CD4-positive, alpha-beta T cell (primary cell): ENCODE measurements at places on chromosomes 5 and 9.

DNA sequence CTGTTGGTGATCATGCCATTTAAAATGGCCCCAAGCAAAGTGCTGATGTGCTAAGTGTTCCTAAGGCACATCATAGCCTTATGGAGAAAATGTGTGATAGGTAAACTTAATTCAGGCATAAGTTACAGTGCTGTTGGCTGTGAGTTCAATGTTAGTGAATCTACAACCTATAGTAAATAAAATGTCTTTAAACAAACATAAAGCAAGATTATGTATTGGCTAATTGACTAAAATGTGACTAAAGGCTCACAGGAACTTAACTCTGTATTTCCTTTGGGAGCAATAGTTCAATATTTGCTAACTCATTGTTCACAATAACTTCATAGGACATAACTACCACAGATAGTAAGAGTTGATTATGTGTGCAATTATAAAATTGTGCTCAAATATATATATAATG, 49.4 kb upstream of the LRRC19 start:
- DNase-seq, result no peak

DNA sequence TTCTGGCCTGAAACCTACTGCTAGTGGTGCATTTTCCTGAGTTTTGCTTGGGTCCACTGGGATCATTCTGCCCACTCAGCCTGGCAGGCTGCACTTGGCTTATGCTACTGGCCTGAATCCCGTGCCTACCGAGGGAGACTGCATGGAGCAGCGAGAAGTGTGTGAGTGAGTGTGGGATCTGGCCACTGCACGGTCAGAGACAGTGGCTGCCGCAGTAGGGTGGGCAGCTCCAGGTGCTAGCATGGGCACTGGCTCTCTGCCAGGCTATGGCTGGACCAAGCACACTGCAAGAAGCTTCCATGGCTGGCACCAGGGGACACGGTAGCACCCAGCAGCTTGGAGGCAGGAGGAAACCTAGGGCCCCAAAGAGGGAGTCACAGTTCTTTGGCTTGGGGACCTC, 1058.7 kb upstream of the ACO1 start:
- no peak for DNase-seq

- no peak for DNase-seq
Measured at GRCh38 chr5:156597276-156597675, 252.8 kb upstream of the PPP1R2B start.

- DNase-seq, result no peak
Measured at GRCh38 chr5:156587012-156587411, 260.0 kb downstream of the SGCD start.

- no peak for DNase-seq
Measured at GRCh38 chr9:108103046-108103693, 613.6 kb upstream of the KLF4 start.

DNA sequence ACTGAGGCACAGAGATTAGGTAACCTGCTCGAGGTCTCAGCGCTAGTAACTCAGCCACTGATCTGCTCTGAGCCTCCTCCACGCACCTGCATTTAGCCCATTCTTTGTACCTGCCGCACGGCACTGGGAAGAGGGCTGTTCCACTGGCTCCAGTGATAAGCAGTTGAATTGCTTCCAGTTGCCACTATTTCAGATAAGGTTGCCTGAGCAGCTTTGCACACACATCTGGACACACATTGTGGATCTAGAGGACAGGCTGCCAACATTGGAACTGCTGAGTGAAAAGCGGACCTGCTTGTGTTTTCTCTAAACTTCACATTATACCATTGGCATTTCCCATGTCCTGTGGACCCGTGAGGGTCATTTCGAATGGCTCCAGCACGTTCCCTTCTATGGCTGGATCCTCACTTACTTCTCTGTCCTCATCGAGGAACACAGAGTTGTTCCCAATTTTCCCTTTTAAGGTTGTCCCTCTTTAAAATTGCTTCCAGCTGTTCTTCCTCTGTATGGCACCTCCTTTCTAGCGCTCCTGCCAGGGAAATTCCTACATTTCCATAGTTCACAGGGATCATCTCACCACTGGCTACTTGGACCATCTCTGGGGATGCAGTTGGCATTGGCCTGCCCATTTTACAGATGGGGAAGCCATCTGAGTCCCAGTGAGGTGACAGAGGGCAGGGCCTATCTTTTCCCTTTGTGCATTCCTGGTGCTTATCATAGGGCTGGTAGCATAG, 45.9 kb upstream of the RPL26L1 start:
- no peak for DNase-seq

DNA sequence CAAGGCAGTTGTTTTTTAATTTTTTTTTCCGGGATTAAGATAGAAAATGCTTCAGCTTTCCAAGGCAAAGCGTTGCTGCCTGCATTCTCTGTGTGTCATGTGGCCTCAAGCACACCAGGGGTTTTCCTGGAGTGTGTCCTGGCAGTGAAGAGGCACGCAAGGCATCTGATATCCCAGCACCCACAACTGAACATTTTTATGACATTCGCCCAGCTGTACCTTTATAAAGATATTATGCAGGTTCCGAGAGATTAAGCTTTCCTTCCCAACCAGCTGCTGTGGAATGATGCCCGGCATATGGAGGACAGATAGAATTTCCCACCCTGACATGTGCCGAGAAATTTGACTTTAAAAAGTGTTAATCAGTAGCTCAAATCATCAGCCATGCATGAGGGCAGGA, 205.6 kb downstream of the GADD45G start:
- no peak for DNase-seq

GRCh38 chr9:25677301-25678146, 720 bp downstream of the TUSC1 start:
- DNase-seq, result no peak

- DNase-seq, result no peak
Measured at GRCh38 chr5:74763504-74763903, 3.4 kb downstream of the GFM2 start.
